GM23338 (cell line): ENCODE measurements at places on chromosomes 16 and 17. TPM values are rescaled to one million over a fixed set of nuclear protein-coding genes. Genes with fewer than 3 reads are reported as not detected.
A peak's percentile ranks its signal among the peaks of the same experiment; 100 is the strongest.

- DNase-seq = no peak
Observed at GRCh38 chr16:21265104-21265837, 12.8 kb downstream of the CRYM start.

DNA sequence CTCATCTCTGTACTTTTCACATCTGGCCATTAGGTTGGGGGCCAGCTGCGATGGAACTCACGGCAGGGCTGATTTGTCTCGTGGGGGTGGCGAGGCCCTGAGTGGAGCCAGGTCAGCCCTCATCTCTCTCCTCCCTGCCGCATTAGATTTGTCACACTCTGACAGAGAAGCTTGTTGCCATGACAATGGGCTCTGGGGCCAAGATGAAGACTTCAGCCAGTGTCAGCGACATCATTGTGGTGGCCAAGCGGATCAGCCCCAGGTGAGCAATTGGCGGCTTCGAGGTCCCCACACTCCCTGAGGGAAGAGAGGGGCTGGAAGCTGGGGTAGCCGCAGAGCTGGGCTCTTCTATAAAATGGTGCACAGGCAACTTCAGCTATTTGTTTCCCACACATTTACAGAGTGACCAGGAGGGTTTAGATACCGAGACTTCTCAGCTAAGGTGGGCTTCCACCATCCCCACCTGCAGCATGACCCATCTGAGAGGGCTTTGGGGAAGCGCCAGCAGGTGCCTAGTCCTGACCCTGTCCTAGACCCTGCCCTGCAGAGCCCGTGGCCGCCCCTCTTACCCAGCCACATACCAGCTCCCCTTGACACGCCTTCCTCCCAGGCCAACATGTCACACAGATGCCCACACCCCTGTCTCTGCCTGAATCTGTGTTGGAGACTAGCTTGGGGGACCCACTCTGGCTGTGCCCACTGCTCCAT lies 8.4 kb downstream of the TMEM98 start:
- no peak for DNase-seq

GRCh38 chr16:66851166-66851964 lies 7.2 kb downstream of the CA7 start:
- DNase-seq = no peak

- DNase-seq = peak; percentile 7
Observed at GRCh38 chr16:12794486-12795387, 8.9 kb downstream of the CPPED1 start.

DNA sequence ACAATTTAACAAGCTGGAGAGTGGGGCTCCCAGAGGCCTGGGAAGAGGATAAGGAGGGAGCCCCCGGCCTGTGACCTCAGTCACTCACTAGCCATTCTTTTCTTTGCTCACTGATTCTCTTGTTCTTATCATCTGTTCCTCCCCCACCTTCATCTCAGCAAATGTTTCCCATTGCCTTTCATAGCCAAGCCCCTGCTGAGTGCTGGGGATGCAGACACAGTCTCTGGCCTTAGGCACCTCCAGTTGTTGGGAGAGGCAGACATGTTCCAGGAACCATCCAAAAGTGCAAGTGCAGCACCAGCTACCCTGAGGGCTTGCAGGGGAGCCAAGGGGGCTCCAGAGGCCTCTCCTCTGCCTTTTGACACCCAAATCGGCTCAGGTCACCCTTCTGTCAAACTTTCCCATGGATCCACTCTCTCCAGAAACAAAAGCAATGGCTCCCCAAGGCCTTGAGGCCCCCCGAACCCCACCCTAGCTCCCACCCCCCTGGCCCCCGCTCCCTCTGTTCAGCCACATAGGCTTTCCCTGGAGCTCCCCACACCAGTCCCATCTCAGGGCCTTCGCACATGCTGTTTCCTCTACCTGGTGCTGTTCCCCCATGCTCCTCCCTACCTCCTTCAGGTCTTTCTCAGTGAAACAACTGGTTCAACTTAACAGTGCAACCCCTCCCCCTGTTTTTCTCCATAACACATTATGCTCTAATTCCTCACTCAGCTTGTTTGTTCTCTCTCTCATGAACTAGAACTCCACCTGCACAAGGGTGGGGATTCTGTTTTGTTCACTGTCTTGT lies 14.9 kb upstream of the KCNJ12 start:
- DNase-seq = no peak

DNA sequence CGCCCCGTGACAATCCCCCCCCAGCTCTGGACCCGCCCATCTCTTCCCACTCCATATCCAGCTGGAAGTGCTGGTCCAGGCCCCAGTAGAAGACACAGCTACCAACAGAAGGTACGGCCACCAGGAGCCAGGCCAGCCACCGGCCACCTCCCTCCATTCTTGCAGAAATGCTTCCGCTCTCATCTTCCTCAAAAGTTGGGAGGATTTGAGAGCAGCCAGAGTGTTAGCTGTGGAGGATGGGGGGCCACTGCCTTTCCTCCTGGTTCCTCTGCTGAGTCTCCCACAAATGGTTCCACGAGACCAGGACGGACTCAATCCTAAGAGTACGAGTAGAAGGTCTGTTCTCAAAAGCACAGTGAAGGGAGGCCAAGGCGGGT lies 78.3 kb downstream of the GAS7 start:
- no peak for DNase-seq

- peak; percentile 38 for DNase-seq
Observed at GRCh38 chr16:27315333-27316037, 1.7 kb downstream of the IL4R start.

GRCh38 chr17:78484271-78485246 lies 92.6 kb downstream of the DNAH17 start:
- peak; percentile 81 for DNase-seq

DNA sequence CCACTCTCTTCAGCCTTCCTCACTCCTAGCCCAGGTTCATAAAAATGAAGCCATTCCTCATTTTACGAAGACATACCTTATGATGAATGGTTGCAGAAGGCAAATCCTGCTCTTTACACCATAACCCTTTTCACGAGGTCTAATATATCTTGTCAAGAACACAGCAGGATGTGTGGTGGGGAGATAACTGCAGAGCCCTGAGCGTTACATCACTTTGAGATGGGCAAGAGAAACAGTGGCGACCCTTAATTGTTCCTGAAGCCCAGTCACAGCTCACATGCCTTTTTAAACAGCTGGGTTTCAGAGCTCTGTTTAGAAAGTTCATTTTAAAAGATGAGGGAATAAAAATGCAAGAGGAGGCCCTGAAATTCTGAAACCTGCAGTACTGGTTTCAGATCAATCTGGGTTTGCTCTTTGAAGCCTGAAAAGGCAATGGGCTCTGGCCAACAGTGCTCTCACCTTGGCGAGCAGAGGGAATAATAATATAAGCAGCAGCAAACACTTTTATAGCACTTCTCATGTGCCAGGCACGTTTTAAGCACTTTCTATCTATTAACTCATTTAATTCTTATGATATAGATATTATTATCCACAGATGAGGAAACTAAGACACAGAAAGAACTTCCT lies 2.9 kb downstream of the FAM117A start:
- DNase-seq = no peak

- DNase-seq = no peak
Observed at GRCh38 chr17:80847496-80848230, 144.0 kb upstream of the CHMP6 start.

GRCh38 chr17:72711521-72712310 lies 380.8 kb downstream of the SLC39A11 start:
- DNase-seq = no peak

DNA sequence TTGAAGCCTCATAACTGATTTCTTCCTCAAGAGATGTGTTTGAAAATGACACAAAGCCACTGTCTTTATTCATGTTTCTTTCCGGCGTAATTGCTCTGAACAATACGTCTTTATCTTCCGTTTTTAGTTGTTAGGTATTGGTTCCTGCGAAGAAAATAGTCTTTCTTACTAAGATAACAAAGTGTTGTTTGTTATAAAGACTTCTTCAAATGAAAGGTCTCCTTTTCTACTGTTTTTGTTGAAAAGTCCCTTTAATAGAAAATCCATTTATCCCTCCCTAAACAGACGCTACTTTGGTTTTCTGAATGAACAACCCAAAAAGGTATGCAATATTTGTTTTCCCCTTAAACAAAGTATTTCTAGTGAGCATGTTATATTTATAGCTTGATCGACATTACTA lies 469.1 kb downstream of the KCNJ18 start:
- DNase-seq = no peak

- DNase-seq = no peak
Observed at GRCh38 chr16:10940501-10941079, 1.7 kb downstream of the DEXI start.

CLEC19A gene
- total RNA-seq = not detected in 2 replicates

ENKD1 gene
- total RNA-seq = 10.2 and 11.6 TPM in 2 replicates

KLHL10 gene
- total RNA-seq = 0.27 and 0.42 TPM in 2 replicates

C17orf50 gene
- 1.6 TPM in 1 of 2 replicates, not detected in the other for total RNA-seq

NECAB2 gene
- 1.4 and 1.6 TPM in 2 replicates for total RNA-seq

GPRC5B gene
- 57.4 and 82.5 TPM in 2 replicates for total RNA-seq

KRTAP4-6 gene
- total RNA-seq = not detected in 2 replicates

ANKRD40CL gene
- total RNA-seq = not detected in 2 replicates

IKZF3 gene
- total RNA-seq = 0.76 and 1.4 TPM in 2 replicates
